Sigmoid colon (tissue), 7 donors: ENCODE measurements at places on chromosomes 3 and 15. TPM values are rescaled to one million over a fixed set of nuclear protein-coding genes. Genes with fewer than 3 reads are reported as not detected.

The PPP1R14D gene
- total RNA-seq = not detected

The RBPMS2 gene
- 23.9 TPM for total RNA-seq

The PRR20G gene
- total RNA-seq = not detected

DNA sequence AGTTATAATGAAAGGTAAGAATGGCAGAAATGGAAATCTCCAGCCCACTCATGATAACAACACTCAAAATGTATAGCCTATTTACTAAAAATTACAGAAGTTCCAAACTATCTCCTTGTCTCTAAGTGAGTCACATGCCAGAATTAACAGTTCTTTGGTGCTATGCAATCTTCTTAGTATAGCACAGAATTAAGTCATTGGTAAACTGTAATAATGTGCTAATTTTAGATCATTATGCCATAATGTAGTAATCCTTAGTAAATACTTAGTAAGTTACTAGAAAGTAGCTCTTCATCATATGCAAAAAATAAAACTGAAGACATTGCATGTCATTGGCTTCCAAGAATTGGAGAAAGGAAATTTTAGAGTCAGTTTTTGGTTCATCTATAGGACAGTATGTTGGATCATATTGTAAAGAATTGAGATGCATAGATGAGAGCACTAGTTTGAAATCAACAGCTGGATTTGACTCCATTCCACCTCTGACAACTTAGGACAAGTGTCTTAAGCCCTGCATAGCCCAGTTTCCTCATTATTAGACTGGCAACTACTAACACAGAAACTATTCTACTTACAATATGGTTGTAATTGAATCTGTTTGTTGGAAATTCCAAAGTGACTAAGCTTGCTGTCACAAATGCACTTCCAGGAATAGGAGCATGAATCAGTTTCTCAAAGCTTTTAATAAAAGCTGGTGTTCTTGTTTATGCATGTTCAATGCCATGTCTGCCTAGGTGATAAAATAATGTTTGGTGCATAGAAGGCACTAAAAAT, 40.1 kb upstream of the CD47 start:
- no peak overlapping the region for H3K4me3 ChIP-seq
- H3K4me1 ChIP-seq = no peaks in the 10 kb centered on the region
- H3K36me3 ChIP-seq = no peaks in the 10 kb centered on the region
- no peaks in the 10 kb centered on the region for H3K27me3 ChIP-seq
- DNase-seq = no peak

DNA sequence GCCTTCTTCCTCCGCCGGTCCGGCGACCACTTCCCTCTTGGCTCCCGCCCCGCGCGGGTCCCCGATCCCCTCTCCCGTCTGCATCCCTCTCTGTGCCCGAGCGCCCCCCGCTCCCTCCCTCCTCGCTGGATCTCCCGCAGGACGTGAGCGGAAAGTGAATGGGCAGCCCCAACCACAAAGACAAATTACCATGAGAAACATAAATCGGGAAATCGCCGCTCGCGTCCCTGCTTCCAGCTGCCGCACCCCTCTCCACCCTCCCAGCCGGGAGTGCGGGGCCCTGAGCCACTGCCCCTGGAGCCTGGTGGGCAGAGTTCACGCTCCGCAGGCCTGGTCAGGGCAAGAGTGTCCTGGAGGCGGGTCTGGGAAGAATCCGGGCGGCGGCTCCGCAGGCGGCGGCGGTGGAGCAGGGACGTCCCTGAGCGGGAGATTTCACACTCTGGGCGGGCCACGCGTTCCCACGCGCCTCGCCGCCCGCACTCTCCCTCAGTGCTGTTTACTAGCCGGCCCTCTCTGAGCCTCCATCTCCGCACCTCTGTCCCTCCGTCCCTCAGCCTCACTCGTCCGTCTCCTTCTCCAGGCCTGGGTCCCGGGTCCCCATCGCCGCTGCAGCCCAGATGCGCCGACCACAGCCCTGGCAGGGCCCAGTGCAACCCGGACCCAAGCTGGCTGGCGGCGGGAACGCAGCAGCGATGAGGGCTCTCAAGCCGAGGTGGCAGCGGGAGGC, 835 bp downstream of the SEMA5B start:
- peaks cover 27% of the 10 kb centered on the region for H3K27me3 ChIP-seq

DNA sequence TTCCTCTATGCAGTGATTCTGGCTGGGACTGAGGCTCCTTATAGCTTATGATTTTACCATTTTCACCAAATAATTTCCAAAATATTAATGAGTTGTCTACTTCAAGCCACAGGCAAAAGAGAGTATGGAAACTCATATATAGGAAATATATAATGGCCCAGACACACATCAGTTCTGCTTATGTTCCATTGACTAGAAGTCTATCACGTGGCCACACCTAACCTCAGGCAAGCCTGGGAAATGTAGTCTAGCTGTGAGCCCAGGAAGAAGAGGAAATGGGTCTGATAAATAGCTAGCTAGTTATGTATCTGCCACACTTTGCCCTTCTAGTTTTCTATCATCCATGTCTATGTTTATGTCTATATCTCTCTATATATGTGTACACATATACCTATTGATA, 195.1 kb downstream of the OTOL1 start:
- no peaks in the 10 kb centered on the region for H3K4me1 ChIP-seq
- no peak overlapping the region for H3K4me3 ChIP-seq
- H3K36me3 ChIP-seq = no peaks in the 10 kb centered on the region
- DNase-seq = no peak
- no peaks in the 10 kb centered on the region for H3K27me3 ChIP-seq
- no peak overlapping the region for H3K27ac ChIP-seq

DNA sequence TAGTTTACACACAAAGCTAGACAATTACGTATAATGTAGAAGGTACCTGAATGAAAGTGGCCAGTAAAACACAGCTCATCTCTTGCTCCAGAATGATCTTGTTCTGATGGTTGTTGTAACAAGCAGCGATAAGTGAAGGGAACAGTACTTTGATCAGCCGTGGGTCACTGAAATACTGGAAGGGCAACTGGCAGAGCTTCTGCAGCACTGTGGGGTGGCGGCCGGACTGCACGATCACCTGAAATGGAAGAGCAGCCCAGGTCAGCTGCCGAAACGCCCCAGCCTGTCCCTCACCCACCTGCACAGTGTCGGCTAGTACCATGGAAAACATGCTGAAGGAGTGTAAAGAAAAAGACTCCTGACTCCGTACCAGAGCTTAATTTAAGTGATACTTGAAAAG, 17.3 kb downstream of the ISL2 start:
- H3K4me1 ChIP-seq = no peaks in the 10 kb centered on the region
- H3K27ac ChIP-seq = no peak overlapping the region
- H3K36me3 ChIP-seq = no peaks in the 10 kb centered on the region
- H3K27me3 ChIP-seq = no peaks in the 10 kb centered on the region
- DNase-seq = no peak

GRCh38 chr3:46989146-46989810, 9.8 kb downstream of the NBEAL2 start:
- DNase-seq = no peak
- H3K27ac ChIP-seq = no peak overlapping the region
- H3K4me1 ChIP-seq = peaks cover 7% of the 10 kb centered on the region
- no peaks in the 10 kb centered on the region for H3K36me3 ChIP-seq
- no peak overlapping the region for H3K4me3 ChIP-seq

- no peaks in the 10 kb centered on the region for H3K36me3 ChIP-seq
- H3K4me3 ChIP-seq = no peak overlapping the region
- H3K27ac ChIP-seq = no peak overlapping the region
- peaks cover 18% of the 10 kb centered on the region for H3K4me1 ChIP-seq
- DNase-seq = no peak
- H3K27me3 ChIP-seq = peaks cover 14% of the 10 kb centered on the region
Observed at GRCh38 chr15:76057332-76058000, 2.3 kb upstream of the TMEM266 start.

GRCh38 chr15:59154243-59154642, 49.3 kb downstream of the CCNB2 start:
- peaks cover 38% of the 10 kb centered on the region for H3K36me3 ChIP-seq
- H3K4me3 ChIP-seq = no peak overlapping the region
- no peaks in the 10 kb centered on the region for H3K27me3 ChIP-seq
- no peak for DNase-seq

GRCh38 chr3:194952841-194953241, 267.2 kb downstream of the FAM43A start:
- H3K4me3 ChIP-seq = no peak overlapping the region
- H3K27me3 ChIP-seq = no peaks in the 10 kb centered on the region
- H3K27ac ChIP-seq = no peak overlapping the region
- H3K4me1 ChIP-seq = peaks cover 7% of the 10 kb centered on the region
- DNase-seq = peak; percentile 49

DNA sequence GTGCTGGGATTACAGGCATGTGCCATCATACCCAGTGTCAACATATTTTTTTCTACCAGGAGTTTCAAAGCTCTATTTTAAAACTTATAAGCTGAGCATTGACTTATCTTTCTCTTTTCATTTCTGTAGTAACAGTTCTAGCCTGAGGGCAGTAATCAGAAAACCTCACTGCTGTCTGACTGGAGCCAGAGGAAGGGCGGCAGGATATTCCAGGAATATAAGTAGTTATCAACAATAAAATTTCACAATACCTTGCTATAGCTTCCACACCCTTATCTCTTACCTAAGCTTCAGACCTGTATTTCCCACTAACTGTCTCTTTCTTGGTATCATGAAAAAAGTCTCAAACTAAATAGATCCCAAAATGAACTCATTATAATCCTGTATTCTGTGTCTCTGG, 5.1 kb upstream of the NEDD4 start:
- DNase-seq = no peak
- H3K4me1 ChIP-seq = no peaks in the 10 kb centered on the region
- H3K36me3 ChIP-seq = no peaks in the 10 kb centered on the region
- H3K27ac ChIP-seq = no peak overlapping the region

GRCh38 chr3:59545374-59545773, 495.5 kb upstream of the CFAP20DC start:
- H3K27ac ChIP-seq = no peak overlapping the region
- H3K36me3 ChIP-seq = no peaks in the 10 kb centered on the region
- H3K4me1 ChIP-seq = no peaks in the 10 kb centered on the region
- H3K4me3 ChIP-seq = no peak overlapping the region
- no peaks in the 10 kb centered on the region for H3K27me3 ChIP-seq
- DNase-seq = no peak

DNA sequence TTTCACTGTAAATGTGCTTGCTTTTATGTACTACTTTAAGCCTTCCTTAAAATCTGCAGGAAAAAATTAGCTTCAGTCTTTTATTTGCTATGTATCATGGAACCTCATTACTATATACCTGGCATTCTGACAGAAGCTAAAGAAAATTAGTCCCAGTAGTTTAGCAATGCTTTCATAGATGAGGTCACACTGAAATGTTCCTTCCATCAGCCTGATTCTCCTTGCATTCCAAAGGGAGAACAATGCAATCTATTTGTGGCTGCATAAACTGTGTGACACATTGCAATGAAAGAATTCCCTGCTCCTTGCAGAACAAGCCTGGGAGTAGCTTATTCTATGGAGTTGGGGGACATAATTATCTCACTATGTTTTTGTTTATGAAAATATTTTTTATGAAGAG, 691.5 kb upstream of the ARPP21 start:
- no peaks in the 10 kb centered on the region for H3K36me3 ChIP-seq
- no peak overlapping the region for H3K4me3 ChIP-seq
- no peak overlapping the region for H3K27ac ChIP-seq

GRCh38 chr3:17514597-17514996, 227.8 kb downstream of the TBC1D5 start:
- H3K27ac ChIP-seq = no peak overlapping the region
- no peaks in the 10 kb centered on the region for H3K27me3 ChIP-seq
- DNase-seq = no peak
- no peaks in the 10 kb centered on the region for H3K4me1 ChIP-seq
- H3K4me3 ChIP-seq = no peak overlapping the region

DNA sequence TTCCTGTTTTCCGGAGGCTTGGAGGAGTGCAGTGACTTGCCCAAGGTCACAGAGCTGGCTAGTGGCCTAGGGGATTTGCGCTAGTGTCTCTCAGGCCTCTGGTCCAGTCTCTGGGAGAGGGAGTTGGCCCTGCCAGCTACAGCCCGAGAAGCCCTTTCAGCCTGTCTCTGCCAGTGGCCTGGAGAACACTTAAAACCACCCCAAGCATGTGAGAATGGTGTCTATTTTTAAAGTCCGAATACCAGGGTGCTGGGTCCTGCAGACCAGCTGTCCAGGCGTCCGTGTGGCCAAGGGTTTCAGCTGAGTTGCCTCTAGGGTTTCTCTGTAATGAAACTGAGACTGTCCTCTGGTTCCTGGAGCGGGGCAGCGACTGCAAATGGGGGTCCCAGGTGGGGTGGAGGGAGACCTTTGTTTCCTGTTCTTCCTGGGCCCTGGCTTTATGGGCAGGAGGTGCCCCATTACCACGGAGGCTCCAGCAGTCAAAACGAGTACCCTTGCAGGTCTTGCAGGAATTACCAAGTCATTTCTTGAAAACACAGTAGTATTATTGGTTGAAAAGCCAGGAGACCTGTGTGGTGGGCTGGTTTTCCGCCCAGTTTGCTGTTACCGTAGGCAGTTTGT, 2.2 kb downstream of the CAND2 start:
- DNase-seq = no peak
- no peak overlapping the region for H3K4me3 ChIP-seq
- peak overlapping the region; percentile 91 for H3K27ac ChIP-seq
- H3K27me3 ChIP-seq = no peaks in the 10 kb centered on the region
- peaks cover 6% of the 10 kb centered on the region for H3K36me3 ChIP-seq

DNA sequence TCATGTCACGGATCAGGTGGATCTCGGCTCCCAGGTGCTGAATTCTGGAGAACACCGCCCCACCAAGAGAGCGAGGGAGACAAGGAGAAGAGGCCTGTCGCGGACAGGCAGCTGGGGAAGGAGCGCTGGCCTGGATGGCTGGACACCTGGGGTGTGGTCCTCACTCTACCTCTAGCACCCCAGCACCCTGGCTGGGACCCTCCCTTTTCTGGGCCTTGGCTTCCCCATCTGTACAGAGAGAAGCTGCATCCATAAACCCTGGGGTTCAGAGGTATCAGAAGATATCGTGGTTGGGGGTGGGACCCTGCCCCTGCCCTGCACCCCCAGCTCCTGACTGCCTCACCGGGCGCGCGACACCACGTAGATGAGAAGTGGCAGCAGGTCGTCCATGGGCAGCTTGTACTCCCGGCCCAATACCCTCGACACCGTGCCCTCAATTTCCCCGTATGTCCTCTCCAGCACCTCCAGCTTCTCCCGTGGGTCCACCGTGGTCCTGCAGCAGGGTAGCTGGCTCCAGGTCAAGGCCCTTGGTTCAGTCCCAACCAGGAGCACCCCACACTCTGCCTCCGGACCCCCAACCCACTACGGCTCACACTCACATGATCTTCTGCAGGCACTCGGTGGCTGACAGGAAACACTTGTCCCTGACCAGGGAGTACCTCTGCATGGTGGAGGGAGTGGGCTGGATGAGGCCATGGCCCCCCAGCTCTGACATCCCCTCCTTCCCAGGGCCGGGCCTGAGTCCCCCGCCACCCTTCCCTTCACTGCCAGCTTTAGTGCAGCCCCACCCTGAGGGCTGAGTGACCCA, 21.7 kb downstream of the ALS2CL start:
- no peaks in the 10 kb centered on the region for H3K36me3 ChIP-seq
- no peak overlapping the region for H3K4me3 ChIP-seq
- H3K4me1 ChIP-seq = no peaks in the 10 kb centered on the region
- no peak overlapping the region for H3K27ac ChIP-seq

- H3K4me1 ChIP-seq = peaks cover 24% of the 10 kb centered on the region
- no peak overlapping the region for H3K27ac ChIP-seq
- peak overlapping the region; percentile 16 for H3K4me3 ChIP-seq
Observed at GRCh38 chr3:13072600-13073325, 466 bp downstream of the IQSEC1 start.
